ENCODE measurements at places on chromosomes 6 and 20.

- no peak for DNase-seq
Measured at GRCh38 chr20:61192337-61192950, 59.6 kb upstream of the CDH4 start.

DNA sequence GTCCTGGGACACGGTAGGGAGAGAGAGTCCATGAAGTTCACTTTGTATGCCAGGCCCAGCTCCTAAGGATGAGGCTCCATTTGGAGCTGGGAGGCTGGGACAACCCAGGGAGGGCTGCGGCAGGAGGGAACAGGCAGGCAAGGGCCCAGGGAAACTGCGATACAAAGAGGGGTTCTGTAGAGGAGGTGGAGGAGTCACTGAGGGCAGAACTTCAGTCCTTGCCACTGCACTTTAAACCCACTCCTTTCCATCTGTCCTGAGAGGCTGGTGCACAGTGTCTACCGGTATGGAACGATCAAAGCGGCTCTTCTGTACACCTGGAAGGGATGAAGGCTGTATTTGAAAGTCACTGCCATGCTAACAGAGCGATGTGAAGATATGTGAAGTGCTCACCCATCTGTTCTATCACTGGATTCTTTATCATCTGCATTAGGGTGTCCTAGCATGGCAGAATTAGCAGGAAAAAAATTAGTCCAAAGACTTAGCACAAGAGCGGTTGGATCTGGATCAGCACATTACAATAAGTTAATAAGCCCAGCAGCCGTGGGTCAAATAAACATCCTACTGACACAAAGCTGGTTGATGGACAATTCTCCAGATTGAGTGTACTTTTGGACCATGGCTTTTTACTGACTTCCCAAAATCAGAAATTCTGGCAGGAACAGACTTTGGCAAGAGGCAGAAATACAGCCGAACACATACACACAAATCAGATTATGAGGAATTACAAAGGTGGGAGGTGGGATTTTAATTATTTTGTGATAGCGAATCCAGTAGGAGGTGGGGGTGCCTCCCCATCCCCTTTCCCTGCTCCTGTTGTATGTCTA lies 20.9 kb upstream of the ZFAND3 start:
- DNase-seq, result no peak

- DNase-seq, result no peak
Measured at GRCh38 chr6:13263669-13264068, 64.7 kb downstream of the TBC1D7 start.

- DNase-seq, result no peak
Measured at GRCh38 chr20:24039196-24039595, 50.6 kb upstream of the GGTLC1 start.

- DNase-seq, result no peak
Measured at GRCh38 chr6:14810021-14810420, 435.8 kb upstream of the JARID2 start.

GRCh38 chr6:149545258-149545753 lies 537 bp downstream of the PPIL4 start:
- peak; percentile 73 for DNase-seq

- no peak for DNase-seq
Measured at GRCh38 chr6:24749297-24749696, 25.4 kb upstream of the GMNN start.

DNA sequence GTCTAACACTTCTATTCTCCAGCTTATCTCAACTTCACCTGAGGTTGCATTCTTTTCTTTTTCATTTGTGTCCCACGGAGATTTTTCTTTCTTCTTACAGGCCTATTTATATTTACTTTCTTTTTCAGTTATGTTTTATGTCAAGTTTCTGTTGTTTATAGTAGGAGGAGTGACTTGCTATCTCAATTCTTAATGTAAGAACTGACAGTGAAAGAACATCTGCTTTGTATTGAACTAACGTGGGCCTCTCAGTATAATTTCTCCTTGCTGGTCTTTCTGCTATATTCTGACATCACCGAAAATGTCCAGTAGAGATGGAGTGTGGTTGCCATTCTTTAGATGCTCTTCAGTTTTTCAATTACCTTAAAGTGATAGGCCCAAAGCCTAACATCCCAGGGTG lies 521.7 kb downstream of the EPM2A start:
- DNase-seq, result no peak

GRCh38 chr6:158168040-158168289 lies at the start of gene SERAC1:
Gene SERAC1, minus strand, starts transcription at chr6:158168262. Its CDS starts 9,899 bp downstream, at chr6:158158363.
- no peak for DNase-seq

DNA sequence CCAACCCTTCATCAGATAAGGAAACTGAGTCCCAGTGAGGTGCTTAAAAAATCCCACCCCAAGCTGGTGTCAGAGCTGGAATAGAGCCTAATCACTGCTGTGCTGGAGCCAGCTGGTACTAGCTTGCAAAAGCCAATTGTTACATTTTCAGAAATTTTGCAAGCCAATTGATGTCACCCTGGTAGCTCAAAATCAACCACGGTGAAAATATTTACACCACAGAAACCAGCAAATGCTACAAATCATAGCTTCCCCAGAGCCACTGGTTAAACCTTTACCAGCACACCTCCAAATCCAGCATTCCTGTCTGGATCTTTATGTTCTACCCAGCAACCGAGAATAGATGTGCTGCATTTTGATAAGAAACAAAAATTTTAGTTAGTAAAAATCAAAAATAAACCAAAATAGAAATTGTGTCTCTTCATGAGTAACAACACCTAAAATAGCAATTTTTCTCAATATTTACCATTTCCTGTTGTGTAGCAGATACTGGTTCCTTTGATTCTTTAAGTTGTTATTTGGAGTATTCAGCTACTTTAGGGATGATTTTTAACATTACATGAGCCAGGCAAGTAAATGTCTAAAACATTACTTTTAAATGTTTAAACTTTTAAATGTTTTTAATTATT lies 7.2 kb upstream of the LCA5 start:
- DNase-seq, result no peak

Measured in T-helper 1 cell (primary cell).